AG08396 (cell line): ENCODE measurements at places on chromosomes 12 and 14.

GRCh38 chr14:100037353-100037752, 27.9 kb upstream of the EVL start:
- no peak for DNase-seq

GRCh38 chr12:57224973-57225679, 4.4 kb upstream of the SHMT2 start:
- no peak for DNase-seq

- no peak for DNase-seq
These were observed 69.8 kb upstream of the MED13L start for GRCh38 chr12:116347265-116347664.

DNA sequence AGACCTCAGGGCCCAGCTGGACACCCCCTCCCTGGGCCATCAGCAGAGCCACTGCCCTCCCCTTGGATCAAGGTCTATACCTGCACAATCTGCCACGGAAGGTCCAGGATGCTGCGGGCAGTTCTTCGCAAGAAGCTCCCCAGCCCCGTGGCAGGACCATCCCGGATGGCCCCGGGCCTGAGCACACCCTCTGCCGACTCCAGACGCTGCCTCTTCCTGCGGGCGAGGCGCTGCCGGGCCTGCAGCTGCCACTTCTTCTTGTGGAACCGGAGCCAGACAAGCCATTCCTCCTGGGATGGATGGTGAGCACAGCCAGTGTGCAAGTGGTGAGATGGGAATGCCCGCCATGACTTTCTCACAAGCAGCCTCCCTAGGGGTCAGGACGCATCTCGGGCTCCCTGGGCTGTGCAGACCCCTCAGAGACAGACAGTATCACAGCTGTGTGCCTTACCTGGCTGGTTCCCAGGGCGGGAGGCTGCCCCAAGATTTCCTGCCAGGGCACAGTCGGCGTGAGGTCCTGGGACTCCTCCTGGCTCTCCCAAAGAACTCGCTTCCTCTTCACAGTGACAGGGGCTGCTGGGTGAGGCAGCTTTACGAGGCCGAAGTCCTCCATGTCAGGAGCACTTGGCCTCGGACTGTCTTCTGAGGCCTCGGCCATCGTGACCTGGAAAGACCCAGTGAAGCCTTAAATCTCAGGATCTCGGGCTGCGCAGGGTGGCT, 30.8 kb downstream of the P2RX2 start:
- DNase-seq = no peak

DNA sequence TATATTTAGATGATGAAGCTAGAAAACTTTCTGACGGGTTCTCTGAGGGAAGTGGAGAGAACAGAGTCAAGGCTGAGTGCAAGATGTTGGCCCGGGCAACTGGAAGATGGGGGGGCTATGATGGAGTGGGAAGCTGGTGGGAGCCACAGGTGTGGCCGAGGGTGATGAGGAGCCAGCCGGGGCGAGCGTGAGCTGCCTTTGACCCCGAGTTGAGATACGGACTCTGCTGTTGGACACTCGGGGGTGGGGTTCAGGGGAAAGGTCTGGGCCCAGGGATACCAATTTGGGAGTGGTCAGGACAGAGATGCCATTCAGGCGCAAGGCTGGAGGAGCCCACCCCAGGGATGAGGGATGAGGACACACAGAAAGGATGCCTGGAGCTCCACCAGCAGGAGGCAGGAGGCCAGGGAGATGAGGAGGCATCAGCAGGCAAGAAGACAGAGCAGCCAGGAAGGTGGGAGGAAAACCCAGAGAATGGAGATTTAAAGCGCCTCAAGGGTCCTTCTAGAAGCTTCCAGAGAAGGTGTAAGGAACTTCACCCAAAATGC, 9.0 kb downstream of the SCARB1 start:
- DNase-seq = no peak

DNA sequence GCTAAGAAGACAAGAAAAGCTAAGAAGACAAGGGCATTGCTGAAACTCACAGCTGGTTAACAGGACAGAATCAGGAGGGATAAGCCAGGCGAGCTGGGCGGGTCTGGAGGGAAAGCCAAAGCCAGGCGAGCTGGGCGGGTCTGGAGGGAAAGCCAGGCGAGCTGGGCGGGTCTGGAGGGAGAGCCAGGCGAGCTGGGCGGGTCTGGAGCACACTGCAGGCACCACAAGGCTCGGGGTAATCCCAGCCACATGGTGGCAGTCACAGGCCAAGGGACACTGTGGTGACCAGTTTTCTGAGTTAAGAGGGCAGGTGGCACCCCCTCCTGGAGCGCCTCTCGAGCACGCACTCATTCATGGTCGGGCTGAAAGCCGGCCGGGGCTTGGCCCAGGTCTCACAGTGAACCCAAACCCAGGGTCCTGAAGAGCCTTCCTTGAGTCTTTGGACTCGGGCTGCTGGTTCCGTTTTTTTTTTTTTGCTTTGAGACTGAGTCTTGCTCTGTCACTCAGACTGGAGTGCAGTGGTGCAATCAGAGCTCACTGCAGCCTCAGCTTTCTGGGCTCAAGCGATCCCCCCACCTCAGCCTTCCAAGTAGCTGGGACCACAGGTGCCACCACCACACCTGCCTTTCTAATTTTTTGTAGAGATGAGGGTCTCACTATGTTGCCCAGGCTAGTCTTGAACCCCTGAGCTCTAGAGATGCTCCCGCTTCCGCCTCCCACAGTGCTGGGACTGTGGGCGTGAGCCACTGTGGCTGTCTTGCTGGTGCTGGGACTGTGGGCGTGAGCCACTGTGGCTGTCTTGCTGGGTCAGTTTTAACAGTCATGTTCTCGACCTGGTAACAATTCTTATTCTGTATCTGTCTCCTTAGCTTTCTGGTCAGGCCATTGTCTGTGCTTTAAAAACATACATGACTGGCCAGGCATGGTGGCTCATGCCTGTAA, 40.2 kb downstream of the HSP90AA1 start:
- DNase-seq = peak; percentile 58

- no peak for DNase-seq
These were observed 1.8 kb downstream of the PMCH start for GRCh38 chr12:102195826-102196225.

DNA sequence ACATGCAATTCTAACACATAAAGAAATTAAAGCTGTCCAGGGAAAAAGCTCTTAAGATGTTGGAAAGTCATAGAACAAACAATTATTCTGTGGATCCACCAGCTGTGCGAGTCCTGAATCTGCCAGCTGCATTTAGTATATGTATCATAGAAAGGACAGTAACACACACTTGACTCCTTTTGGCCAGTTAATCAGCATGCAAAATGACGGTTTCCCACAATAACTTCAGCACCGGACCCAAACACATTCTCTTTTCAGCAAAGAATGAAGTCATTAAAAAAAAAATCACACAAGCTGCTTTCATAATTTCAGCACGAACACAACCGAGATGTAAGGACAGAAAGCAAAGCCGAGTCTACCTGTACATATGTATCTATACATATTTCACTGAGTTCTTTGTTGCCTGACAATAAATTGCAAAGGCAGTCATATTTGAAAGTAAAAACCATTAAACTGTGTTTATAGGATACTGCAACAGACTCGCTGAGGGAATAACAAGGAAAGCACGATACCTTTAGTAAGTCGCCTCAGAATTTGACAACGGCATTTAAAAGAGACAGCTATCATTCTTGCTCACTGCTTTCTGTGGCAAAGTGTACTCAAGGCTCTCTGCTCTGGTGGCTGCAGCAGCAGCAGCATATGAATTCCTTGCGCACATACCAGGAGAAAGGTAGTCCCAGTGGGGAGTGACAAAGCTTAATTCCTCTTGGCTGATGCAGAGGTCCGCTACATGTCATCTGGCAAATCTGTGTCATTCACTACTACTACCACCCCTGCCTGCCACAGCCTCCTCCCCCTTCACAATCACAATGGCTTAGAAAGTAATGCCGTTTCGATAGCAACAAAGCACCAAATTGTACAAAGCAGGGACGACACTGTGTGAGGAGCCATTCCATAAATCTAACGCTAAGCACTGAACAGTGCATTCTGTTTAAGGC, at the start of gene GRIP1:
Gene GRIP1, minus strand, starts transcription at position 739 of the 938 bp plus-strand sequence. Its CDS starts 172 bp downstream, at position 567.
- DNase-seq = no peak

GRCh38 chr14:39488600-39488999, 56.4 kb upstream of the FBXO33 start:
- DNase-seq = peak; percentile 10

- DNase-seq = no peak
These were observed 181.5 kb downstream of the FOXA1 start for GRCh38 chr14:37413504-37414003.

DNA sequence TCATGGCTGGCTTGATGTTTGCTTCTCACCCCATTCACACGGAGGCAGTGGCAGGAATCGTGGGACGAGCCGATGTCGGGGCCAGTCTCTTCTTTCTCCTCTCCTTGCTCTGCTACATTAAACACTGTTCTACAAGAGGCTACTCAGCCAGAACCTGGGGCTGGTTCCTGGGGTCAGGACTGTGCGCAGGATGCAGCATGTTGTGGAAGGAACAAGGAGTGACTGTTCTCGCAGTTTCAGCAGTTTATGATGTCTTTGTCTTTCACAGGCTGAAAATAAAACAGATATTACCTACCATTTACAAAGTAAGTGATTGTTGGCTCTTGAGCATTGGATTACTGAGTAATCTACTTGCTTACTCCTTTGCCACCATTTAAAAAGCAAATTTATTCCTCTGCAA, 170.6 kb downstream of the TMTC2 start:
- DNase-seq = no peak

- DNase-seq = no peak
These were observed 241.8 kb upstream of the ATP2B1 start for GRCh38 chr12:89950421-89950820.

- DNase-seq = no peak
These were observed 618.6 kb downstream of the AACS start for GRCh38 chr12:125683748-125684381.

DNA sequence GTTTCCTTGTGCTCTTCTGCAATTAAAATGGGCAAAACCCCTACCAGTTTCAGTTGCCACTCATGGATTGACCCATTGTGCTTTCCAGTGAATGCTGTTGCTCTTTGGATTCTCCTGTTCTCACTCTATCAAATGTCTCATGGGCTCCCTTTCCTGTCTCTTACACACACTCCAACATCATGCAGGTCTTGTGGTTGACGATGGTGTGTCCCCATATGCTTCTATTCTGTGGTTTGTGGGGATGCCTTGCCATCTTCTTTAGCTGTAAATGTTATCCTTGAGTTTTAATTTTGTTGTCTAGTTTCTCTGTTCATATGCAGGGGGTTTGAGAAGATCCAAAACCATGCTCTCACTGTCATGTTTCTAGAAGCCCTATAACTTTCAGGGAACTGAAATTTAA, 31.9 kb upstream of the FBXO34 start:
- DNase-seq = no peak

- no peak for DNase-seq
These were observed 41.8 kb downstream of the TUNAR start for GRCh38 chr14:95918466-95918865.

DNA sequence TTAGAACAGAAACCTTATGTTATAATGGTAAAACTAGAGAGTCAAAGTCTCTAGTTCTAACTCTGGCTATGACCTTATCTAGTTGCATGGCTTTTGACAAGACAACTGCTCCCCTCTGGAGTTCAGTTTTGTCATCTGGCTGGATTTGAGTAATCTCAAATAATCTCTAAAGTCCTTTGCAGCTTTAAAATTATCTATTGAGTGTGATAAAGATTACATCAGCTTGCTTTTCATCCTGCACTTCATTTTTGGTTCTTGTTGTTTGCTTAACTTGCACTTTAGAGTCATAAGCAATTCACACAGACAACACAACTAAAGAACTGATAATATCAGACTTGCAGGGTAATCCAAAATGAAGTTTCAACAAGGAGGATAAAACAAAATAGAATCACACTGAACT, 2.3 kb downstream of the AKAP5 start:
- no peak for DNase-seq

DNA sequence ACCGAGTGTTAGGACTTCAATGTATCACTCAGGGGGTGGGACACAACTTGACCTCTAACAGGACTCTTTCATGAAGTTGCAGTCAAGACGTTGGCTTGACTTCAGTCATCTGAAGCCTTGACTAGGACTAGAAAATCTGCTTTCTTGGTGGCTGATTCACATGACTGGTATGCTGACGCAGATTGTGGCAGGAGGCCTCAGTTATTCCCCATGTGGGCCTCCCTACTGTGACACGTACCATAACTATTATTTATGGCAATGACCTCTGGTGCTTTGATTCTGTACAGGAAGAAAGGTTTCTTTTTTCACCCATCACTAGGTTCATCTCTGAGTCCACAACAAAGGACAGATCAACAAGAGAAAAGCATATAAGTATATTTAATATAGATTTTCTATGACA, 270.4 kb downstream of the NEDD1 start:
- DNase-seq = no peak

- DNase-seq = peak; percentile 80
These were observed 197.6 kb upstream of the RBM19 start for GRCh38 chr12:114163771-114164170.

DNA sequence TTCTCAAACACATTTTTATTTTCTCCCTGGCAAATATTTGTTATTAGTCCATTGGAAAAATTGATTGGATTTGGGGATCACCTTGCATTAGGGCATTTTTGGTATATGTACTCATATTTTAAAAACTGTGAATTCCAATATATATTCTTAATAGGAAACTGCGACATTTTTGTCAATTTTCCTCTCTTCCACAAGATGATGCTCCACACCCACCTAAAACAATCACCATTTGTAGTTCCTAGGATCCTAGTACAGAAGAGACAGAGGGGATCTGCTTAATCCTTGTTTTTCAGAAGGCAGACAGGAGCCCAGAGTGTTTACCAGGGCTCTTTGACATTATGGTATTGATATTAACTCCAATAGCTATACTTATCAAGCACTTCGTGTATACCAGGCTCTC, 22.8 kb upstream of the OASL start:
- DNase-seq = no peak

- DNase-seq = no peak
These were observed 39.9 kb upstream of the PTPRR start for GRCh38 chr12:70960484-70960883.

DNA sequence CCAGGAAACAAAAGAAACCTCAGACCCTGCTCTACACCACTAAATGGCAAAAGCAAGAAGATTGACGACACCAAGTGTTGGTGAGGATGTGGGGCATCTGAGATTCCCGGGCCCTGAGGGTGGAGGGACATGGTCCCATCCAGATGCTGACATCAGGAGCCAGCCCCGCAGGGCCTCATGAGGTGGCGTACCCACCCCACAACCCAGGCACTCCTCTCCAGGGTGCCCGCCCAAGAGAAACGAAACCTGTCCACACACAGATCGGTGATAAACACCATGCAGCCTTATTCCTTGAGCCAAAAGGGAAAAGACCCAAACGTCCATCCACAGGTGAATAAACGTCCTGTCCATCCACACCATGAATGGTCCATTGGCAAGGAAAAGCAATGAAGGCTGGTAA, 54.8 kb upstream of the C14orf180 start:
- DNase-seq = no peak

GRCh38 chr12:105235281-105235731, 668 bp downstream of the APPL2 start:
- DNase-seq = peak; percentile 32
